HEK293T (cell line): ENCODE measurements at places on chromosomes 3 and 15.

- DNase-seq, result no peak
These were observed 504.1 kb downstream of the NTRK3 start for GRCh38 chr15:87752250-87752951.

DNA sequence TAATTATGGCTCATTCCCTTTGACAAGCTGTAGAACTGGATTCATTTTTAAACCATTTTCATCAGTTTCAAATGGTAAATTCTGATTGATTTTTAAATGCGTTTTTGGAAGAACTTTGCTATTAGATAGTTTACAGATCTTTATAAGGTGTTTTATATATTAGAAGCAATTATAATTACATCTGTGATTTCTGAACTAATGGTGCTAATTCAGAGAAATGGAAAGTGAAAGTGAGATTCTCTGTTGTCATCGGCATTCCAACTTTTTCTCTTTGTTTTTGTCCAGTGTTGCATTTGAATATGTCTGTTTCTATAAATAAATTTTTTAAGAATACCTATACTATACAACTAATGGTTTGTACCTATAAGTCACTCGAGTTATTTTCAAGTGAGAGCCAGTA lies 62.7 kb downstream of the PXYLP1 start:
- no peak for DNase-seq

DNA sequence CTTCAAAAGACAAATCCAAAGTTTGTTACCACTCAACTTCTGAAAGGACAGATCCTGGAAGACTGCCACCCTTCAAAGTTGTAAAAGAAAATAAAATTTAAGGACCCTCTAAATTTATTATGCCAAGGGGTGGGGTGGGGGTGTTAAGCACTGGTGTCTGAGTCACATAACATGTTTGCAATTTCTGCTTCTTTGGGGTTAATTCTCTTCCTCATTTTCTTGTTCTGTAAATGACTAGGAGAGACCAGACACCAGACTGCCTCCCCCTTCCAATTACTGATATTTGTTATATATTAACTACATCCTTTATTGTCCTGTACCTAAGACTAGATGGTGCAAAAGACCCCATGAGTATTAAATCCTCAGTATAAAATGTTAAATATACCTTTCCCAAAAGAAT lies 242.8 kb downstream of the ZNF385D start:
- no peak for DNase-seq

DNA sequence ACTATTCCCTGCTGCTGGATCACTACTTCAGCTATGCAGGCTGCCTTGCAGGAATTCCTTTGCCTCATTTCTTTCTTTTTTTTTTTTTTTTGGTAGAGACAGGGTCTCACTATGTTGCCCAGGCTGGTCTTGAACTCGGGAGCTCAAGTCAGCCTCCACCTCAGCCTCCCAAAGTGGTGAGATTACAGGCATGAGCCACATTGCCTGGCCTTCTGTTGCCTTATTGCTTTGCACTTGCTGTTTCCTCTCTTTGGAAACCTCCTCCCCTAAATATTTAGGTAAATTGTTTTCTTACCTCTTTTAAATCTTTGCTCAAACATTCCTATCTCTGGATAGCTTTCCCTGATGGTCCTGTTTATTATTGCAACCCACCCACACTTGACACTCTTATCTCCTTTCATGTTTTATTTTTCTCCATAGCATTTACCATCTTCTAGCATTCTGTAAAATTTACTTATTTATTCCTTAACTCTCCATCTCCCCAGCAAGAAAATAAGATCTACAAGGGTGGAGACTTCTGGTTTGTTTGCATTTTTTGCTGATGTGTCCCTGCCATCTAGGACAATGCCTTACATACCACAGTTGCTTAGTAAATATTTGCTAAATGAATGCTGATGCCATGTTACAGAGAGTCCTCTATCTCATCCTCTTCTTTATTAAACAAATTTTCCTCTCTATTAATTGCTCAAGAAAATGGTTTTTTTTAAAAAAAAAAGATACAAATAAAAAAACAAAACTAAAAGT lies 134.8 kb downstream of the P2RY1 start:
- no peak for DNase-seq

DNA sequence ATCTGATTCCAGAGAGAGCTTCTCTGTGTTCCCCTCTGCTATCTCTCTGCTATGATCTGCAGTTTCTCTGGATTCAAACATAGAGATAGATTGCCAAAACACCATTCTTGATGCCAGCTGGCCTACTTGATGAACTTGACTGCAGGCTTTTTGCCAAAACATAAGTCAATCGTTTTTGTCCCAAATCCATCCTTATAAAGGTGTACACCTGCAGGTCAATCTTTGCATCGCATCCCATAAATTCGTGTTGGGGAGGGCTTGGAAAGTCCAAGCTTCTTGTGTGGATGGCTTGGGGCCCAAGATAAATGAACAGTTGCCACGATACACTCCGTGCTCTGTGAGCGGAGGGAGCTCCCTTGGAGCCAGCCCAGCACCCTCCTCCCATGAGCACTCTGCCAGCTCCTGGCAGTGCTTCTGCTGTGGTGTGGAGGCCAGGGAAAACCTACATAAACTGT lies 2.7 kb downstream of the CERS3 start:
- DNase-seq, result no peak

DNA sequence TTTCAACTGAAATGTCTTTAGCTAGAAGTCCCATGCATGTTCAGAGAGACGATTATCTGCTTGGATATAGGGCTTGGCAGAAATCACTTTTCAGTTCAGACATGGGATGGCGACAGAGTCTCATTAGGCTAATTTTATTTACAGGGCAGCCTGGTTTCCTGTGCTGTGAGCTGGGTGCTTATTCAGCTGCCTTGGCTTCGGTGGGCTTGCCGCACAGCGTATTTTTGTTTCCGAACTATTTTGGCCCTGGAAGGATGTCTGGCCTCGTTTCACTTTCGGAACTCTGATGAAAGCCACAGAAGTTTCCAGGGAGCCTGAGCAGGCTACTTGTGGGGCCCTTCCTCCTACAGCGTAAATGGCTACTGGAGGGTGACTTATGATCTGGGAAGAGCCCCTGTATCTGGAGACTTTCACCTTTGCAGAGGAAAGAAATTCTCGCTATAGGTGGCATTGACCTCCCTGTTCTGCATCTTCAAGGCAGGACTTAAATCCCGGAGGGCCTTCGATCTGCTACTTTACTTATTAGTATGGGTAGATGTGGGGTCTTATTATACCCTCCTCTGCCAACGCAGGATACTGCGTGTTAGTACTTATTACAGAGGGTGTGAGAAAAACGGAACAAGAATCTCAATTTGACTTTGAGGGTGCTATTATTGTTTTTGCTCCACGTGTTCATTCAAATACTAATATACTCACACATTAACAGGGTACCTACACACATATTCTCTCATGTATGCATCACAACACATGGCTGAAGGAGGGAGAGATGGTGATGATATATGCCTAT lies 364.0 kb upstream of the RBMS3 start:
- DNase-seq, result peak; percentile 26

GRCh38 chr3:99468918-99469317 lies 169.5 kb upstream of the COL8A1 start:
- DNase-seq, result no peak

DNA sequence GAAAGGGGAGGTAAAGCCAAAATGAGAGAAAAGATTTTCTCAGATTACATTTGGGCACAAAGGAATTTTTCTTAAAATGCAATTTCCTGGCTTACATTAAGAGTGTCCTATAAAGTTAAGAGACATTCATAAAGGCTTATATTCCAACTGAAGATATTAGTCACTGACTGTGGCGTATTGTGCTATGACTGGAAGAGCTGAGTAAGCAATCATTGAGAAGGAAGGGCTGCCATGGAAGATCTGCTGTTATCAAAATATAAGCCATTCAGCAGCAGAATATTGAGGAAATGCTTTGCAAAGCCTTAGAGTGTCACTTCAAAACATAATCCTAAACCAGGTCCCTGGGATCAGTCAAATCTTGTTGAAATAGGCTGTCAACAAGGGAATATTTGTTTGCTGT lies 593.9 kb downstream of the TUSC7 start:
- DNase-seq, result no peak

- no peak for DNase-seq
These were observed 38.5 kb downstream of the HPS3 start for GRCh38 chr3:149167898-149168297.

- DNase-seq, result no peak
These were observed 322.8 kb downstream of the NEK10 start for GRCh38 chr3:27046351-27046750.

GRCh38 chr3:16052964-16053363 lies 121.5 kb upstream of the GALNT15 start:
- no peak for DNase-seq

DNA sequence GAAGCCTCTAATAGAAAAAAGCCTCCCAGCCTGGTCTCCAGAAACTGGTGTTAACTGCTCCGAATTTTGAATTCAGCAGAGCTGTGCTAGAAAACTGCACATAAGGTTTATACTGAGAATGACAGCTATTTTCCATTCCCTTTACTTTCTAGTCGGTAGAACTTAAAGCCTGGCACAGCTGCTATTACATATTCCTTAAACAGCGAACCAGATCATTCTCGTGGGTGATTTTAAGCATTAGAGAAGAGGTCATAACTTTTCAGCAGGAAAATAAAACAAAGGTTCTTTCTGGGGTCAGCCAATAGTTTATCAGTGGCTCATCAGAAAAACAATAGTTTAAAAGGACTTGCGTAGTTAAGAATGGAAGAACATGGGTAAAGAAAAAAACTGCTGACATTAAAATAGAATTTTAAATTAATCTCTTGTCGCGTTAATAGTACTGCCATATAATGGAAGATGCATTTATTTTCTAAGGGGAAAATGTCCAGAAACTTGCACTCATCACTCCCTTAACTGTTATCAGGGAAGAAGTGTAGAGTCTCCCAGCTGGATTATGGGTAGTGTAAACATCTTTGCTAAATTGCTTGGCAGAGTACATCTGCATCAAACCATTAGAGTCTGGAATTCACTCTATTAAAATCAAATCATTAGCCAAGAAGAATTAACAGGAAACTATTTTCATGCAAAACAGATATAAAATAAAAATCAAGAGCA lies 7.9 kb downstream of the VGLL4 start:
- DNase-seq, result no peak

- no peak for DNase-seq
These were observed 80.3 kb downstream of the CPN2 start for GRCh38 chr3:194270627-194271459.

- DNase-seq, result peak; percentile 37
These were observed at the start of gene CAMP for GRCh38 chr3:48222616-48223513. CAMP (plus strand) TSS chr3:48223495; CDS start chr3:48223512, 17 bp downstream.

DNA sequence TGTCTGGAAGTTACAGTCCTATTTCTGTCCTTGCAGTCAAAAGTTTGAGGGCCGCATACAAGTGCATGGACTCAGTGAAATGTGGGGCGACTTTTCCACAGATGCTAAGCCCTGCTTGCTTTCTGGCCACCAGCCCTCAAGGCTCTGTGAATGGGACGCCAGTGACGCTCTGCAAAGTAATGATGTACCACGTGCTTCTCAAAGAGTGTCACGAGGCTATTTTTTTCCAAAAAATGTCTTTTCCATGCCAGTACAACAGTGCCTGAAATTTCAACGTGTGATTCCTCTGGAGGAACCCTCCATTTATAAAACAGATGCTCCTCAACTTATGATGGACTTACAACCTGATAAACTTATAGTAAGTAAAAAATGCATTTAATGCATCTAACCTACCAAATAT lies 281.8 kb upstream of the CRBN start:
- no peak for DNase-seq

DNA sequence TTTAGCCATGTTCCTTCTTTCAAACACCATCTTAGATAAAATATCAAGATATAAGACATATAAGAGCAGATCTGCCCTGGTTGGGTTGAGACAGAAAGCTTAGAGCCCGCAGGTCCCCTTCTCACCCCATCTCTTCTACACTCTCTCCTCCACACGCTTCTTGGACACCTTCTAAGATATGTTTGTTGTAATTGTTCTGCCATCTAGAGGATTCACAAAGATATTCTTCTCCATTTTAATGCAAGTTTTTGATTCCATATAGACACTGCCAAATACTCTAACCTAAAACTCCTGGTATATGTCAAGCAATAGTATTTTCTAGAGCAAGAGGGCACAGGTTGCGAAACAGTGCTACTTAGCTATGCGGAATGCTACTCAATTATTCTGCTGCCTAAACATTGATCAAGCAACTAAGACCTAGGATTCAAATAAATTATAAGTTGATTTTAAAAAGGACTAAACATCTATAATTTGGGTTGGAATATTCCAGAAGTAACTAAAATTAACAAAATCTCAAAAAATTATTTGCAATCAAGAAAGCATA lies 6.8 kb downstream of the CHRM5 start:
- no peak for DNase-seq

GRCh38 chr3:3189102-3189727 lies 9.7 kb upstream of the CRBN start:
- no peak for DNase-seq

DNA sequence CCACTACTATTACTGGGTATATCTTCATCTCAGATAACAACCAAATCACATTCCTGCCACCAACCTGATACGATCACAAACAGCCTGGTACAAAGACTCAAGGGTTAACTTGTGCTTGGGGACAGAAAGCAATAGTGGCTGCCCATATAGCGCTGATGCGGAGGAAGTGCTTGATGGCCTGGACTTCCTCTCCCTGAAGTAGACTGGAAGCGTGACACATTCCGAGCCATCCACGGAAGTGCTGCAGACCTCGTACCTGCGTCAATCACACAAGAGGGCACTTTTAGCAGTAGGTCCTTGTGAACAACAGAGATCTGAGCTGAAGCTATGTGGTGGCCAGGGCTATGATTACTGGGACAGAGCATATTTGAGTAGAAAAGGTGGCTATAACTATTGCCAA lies 17.3 kb upstream of the C3orf62 start:
- DNase-seq, result no peak

DNA sequence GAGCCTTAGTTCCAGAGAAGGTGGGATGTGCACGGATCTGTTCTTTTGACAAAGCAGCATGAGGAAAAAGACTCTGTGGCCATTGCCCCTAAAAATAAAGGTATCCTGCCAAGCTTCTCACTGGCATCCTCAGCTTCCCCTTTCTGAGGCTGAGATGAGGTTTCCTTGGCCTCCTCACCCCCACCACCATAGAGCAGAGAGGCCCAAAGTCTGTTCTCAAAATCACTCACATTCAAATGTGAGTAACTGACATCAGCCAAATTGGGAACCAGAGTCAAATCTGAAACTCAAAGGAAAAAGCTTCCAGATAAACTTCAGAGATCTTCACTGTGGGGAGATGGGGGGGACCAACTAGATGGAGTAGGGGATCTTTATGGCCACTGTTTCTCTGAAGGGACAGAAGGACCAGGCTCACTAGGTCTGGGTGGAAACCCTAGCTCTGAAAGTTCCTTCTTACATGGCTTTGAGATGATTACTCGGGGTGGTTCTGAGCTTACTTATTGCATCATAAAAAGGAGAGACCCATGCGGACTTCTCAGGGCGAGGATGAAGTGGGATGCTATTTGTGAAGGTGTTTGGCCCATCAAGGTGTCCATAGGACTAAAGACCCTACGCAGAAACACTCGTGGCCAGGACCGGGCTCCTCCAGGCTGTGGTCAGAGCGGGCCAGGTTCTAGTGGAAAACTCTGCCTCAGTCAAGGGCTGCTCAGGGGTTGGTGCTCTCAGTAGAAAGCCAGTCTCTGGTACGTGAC lies 61.5 kb upstream of the MEF2A start:
- no peak for DNase-seq
